ENCODE measurements at places on chromosomes 16 and 17.

DNA sequence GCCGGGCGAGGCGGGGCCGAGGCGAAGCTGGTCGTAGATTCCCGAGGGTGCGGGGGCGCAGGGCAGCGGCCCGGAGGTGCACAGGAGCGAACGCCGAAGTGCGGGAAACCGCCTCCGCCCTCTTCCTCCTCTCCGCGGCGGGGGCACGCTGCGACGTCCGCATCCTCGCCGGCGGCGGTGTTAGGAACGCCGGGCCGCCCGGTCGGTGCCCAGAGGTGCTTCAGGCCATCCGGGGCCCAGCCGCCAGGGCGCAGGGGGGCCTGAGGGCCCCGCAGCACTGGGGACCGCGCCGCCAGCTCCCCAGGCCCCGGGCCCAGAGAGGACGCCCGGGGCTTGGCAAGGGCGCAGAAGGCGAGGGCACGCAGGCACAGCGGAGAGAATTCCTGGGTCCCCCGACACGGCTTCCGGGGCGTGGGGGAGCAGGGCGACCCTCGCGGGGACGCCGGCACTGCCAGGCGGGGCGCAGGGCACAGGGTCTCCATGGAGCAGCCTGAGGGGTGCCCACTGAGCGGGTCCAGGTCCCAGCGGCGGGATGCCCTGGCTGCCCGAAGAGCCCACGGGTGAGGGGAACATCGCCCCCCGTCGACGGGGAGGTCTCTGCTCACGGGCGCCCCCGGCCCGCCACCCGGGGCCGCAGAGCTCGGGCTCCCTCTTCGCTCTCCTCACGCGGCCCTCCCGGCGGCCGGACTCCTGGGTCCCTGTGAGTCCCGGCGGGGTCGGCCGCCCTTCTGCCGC lies 576 bp downstream of the EPOP start:
- DNase-seq, result no peak

- DNase-seq, result peak; percentile 74
Observed at GRCh38 chr17:6913608-6914443, 82.0 kb upstream of the ALOX12 start.

GRCh38 chr17:47990962-47991731 lies 20.2 kb downstream of the CDK5RAP3 start:
- no peak for DNase-seq

DNA sequence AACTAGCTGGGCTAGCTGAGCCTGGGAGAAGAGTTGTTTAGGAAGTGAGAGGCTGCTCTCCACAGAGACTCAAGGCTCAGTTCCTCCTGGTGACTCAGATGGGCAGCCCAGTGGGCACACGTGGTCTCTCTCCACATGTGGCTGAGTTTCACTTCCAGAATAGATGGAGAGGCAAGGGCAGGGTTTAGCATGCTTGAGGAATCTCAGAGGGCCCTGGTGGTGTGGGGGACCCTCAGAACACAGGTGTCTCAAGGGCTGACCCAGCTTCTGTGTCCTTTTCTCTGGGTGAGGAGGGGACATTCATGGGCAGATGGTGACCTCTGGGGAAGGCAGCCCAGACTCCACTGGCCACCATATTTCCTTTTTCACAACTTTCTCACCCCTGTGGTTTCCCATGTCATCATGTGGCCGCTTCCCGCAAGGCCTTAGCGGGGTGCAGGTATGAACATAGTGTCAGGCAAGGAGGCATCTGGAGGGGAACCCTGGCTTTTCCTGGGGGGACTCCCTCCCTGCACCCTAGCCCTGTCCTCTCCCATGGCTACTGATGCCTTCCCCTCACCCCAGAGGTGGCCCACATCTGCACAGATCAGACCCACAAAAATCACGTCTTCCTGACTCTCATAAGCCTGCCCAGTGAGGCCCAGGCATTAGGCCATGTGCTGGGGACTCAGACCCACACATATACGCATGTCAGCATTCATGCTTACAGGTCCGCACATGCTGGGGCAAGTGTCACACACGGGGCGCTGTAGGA lies 3.3 kb downstream of the GRN start:
- DNase-seq, result peak; percentile 16

DNA sequence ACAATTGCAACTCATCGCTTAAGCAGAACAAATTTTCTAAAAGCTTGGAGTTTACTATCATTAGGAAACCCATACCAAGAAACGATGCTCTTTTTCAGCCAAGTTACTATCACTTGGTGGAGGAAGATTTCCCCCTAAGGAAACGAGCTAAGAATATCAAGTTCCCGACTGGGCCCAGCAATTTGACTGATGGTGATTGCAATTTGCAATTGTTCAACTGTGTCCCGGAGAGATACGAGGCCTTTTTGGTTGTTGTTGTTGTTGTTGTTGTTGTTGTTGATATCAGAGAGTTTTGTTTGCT lies 6.2 kb downstream of the HS3ST3A1 start:
- DNase-seq, result no peak

All from CD4-positive, alpha-beta T cell treated with Interleukin-1 beta for 1 hour (primary cell).